ENCODE measurements at places on chromosomes 7 and 10. TPM values are rescaled to one million over a fixed set of nuclear protein-coding genes. Genes with fewer than 3 reads are reported as not detected.
A peak's percentile ranks its signal among the peaks of the same experiment; 100 is the strongest.

Gene BLNK
- not detected for total RNA-seq

Gene HTRA1
- total RNA-seq, result 1,485 TPM

Gene TMEM270
- total RNA-seq, result not detected

Gene PRKAR2B
- 0.87 TPM for total RNA-seq

Gene WDFY4
- total RNA-seq, result not detected

Gene MYPN
- total RNA-seq, result 0.10 TPM

Gene CALHM1
- total RNA-seq, result not detected

Gene FAM131B
- total RNA-seq, result 4.0 TPM

Gene CD36
- total RNA-seq, result 0.39 TPM

DNA sequence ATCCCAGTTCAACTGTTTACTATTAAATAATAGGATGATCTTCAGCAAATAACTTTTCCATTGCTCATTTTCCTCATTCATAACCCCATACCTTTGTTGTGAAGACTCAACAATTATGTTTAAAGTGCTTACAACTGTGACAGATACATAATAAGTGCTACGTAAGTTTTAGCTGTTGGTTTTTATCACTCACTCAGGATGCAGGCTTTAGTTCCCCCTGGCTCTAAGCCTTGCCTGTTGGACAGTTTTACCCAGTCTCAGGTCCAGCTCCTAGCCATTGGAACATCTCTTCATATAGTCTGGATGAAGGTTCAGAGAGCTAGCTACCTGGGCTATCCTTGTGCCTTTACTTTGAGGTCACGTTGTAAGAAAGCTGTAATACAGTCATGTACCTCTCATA lies 353.2 kb downstream of the CRPPA start:
- no peaks in the 10 kb centered on the region for H3K27me3 ChIP-seq
- H3K36me3 ChIP-seq, result no peaks in the 10 kb centered on the region
- no peak for DNase-seq
- H3K27ac ChIP-seq, result no peak overlapping the region

DNA sequence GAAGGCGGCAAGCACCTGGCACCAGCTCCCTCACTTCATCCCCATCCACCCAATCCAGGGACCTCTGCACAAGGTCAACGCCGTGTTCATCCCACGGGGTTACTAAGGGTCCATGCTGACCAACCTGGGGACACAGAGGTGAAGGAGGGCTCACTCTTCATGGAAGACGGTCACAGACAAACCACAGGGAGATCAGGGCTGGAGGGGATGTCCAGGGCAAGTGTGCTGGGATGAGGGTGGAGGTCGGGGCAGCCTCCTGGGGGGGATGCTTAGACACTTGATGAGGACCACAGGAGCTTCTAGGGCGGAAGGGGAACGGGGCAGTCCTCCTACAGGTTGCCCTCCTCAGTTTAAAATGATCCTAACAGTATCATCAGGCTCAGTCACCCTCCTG lies 46.7 kb downstream of the FAM53B start:
- peaks cover 17% of the 10 kb centered on the region for H3K36me3 ChIP-seq
- H3K4me3 ChIP-seq, result no peak overlapping the region
- peaks cover 22% of the 10 kb centered on the region for H3K4me1 ChIP-seq
- DNase-seq, result no peak

DNA sequence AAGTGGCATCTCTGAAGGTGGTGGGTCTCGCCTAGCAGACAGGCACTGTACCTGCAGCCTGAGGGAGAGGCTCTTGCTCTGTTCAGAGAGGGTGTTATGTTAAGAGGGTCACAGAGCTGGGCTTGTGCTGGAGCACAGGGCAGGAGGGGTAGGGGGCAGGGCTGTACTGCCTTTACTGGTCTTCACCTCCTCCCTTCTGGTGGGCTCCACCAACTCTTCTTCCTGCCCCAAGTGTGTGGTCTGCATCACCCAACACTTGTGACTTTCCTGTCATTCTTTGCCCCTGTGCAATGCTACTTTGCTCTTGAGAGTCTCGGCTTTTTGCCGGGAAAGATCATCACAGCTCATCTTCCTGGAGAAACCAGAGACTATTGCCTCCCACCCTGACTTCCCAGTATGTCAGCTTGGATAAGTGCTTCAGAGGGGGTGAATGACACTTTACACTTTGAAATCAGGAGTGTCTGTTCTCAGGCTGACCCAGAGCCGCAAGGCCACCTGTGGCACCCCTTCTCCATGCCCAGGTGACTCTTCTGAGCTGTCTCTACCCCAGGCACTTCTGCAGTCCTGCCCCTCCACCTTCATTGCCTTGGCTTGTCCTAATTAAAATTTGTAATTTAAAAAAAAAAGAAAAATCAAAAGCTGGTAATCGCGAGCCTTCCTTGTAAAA lies 38.4 kb upstream of the IKZF1 start:
- H3K4me3 ChIP-seq, result no peak overlapping the region
- no peaks in the 10 kb centered on the region for H3K36me3 ChIP-seq
- H3K27ac ChIP-seq, result no peak overlapping the region
- H3K4me1 ChIP-seq, result no peaks in the 10 kb centered on the region

- no peak overlapping the region for H3K4me3 ChIP-seq
- peaks cover 2% of the 10 kb centered on the region for H3K27me3 ChIP-seq
- no peaks in the 10 kb centered on the region for H3K36me3 ChIP-seq
- H3K4me1 ChIP-seq, result no peaks in the 10 kb centered on the region
Observed at GRCh38 chr10:47098964-47099363, 187.7 kb downstream of the PTPN20 start.

DNA sequence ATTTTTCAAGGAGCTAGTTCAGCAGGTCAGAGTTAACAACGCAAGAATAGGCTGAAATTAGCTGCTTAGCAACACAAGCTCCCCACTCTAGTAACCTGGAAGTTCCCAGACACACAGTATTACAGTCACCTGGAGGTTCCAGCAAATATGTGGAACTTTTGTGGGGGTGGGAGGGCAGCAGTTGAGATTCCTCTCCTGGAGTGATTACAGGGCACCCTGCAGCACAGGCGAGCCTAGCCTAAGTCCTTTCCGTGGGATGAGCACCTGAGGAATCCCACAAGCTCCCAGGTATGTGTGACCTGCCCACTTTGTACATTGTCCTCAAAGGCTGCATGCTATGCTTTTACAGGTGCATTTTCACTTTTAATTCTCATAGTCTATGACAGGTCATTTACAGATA lies 13.6 kb downstream of the TPK1 start:
- peaks cover 45% of the 10 kb centered on the region for H3K4me1 ChIP-seq
- no peaks in the 10 kb centered on the region for H3K27me3 ChIP-seq
- no peak for DNase-seq
- H3K27ac ChIP-seq, result no peak overlapping the region
- H3K36me3 ChIP-seq, result no peaks in the 10 kb centered on the region

- H3K4me3 ChIP-seq, result no peak overlapping the region
- no peaks in the 10 kb centered on the region for H3K4me1 ChIP-seq
Observed at GRCh38 chr7:949021-949934, 5.2 kb downstream of the ADAP1 start.

DNA sequence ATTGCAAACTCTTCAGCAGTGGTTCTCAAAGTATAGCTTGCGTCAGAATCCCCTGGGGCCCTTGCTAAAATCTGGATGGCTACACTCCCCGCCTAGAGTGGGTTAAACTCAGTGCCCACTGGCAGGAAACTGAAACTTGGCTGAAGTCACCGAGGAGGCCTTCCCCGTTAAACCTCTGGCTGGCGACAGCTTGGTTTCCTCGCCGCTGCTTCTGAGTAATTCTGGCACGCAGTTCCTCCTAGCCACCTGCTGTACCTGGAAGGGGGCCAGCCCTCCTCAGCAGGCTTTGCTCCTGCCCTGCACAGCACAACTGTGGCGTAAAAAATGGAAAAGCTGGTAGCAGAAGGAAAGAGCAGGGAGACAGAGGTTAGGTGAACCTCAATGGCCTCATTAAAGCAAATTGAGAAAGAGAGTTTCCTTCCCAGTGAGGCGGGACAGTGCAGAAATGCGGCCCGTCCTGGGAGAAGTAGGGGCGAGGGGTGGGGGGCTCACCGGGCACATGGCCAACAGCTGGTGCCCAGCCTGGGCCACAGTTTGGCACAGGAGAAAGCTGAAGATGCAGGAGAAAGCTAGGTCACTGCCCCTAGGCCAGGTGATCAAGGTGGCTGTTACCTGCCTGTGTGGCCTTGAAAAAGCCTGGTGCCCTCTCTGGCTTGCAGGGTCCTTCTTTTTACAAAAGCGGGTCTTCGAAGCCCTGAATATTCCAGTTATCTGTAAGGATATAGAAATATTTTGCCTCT lies 46.6 kb downstream of the ALOX5 start:
- H3K36me3 ChIP-seq, result no peaks in the 10 kb centered on the region
- peaks cover 18% of the 10 kb centered on the region for H3K4me1 ChIP-seq
- no peak for DNase-seq
- H3K27ac ChIP-seq, result no peak overlapping the region
- H3K4me3 ChIP-seq, result peak overlapping the region; percentile 16
- H3K27me3 ChIP-seq, result peaks cover 10% of the 10 kb centered on the region

DNA sequence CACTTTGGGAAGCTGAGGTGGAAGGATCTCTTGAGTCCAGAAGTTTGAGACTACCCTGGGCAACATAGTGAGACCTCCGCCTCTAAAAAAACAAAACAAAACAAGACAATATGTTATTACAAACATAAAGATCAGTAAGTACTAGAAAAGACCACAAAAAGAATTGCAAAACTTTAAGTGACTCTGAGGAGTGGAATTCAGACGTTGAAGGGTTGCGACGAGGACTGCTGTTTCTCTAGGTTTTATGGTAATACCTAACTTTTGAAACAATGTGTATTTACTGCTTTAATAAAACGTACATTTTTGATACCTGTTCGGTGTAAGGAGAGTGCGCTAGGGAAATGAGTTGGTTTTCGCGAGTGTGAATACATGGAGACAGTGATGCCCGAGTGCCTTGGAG lies 250.4 kb downstream of the GATA3 start:
- no peaks in the 10 kb centered on the region for H3K4me1 ChIP-seq
- no peaks in the 10 kb centered on the region for H3K27me3 ChIP-seq
- no peak overlapping the region for H3K27ac ChIP-seq
- DNase-seq, result no peak
- no peak overlapping the region for H3K4me3 ChIP-seq
- H3K36me3 ChIP-seq, result no peaks in the 10 kb centered on the region

DNA sequence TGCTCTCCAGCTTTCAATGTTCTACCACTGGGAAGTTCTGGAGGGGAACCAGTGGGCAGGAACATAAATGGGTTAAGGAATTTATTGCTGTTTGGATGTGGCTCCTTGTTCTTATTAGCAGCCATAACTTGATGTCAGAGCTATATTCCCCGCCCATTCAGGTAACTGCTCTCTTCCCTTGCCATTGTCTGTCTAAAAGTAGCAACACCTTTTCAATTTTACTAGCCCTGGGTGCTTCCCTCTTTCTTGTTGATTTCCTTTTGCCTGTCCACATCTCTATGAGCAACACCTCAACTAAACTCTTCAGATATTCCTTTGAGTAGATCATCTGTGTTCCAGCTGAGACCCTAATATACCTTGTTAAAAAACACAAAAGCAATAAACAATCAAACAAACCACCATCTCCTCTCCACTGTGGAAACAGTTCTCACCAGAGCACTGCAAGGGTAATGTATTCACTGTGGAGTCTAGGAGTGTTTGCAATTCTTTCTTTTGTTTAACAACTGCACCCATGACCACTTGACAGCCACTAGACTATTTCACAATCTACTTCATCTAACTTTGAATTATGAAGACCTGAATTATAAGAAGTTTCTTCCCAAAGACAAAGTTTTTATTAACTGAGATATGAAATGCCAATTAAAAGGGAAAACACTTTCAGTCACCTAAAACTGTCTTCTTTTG lies 436.7 kb downstream of the IPMK start:
- DNase-seq, result no peak
- no peaks in the 10 kb centered on the region for H3K36me3 ChIP-seq
- H3K4me3 ChIP-seq, result no peak overlapping the region
- H3K27me3 ChIP-seq, result peaks cover 11% of the 10 kb centered on the region

GRCh38 chr7:11858622-11859302 lies 26.8 kb upstream of the THSD7A start:
- no peaks in the 10 kb centered on the region for H3K36me3 ChIP-seq
- no peak overlapping the region for H3K27ac ChIP-seq
- no peak for DNase-seq
- H3K4me1 ChIP-seq, result no peaks in the 10 kb centered on the region
- no peak overlapping the region for H3K4me3 ChIP-seq

- DNase-seq, result no peak
- H3K4me3 ChIP-seq, result no peak overlapping the region
- H3K27me3 ChIP-seq, result peaks cover 40% of the 10 kb centered on the region
- H3K27ac ChIP-seq, result no peak overlapping the region
- peaks cover 8% of the 10 kb centered on the region for H3K36me3 ChIP-seq
Observed at GRCh38 chr7:382043-382400, 92.1 kb downstream of the FOXL3 start.

DNA sequence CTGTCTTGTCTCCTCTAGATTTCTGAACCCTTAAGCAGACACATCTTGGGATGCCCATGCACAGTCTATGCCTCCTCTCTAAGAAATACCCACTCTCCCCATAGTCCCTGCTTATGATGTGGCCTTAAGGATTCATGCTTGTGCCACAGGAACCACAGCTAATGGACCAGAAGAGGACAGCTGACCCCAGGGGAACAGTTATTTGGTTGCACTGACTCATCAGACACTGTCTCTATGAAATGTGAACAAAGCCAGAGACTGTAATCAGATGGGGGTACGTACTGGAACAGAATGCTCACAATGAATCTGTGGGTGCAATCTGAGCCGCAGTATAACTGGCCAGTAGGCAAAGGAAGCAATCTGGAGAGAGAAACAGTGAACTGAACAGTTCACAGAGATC lies 121.9 kb downstream of the USP6NL start:
- DNase-seq, result no peak
- no peak overlapping the region for H3K4me3 ChIP-seq
- no peaks in the 10 kb centered on the region for H3K4me1 ChIP-seq
- no peaks in the 10 kb centered on the region for H3K27me3 ChIP-seq
- peaks cover 21% of the 10 kb centered on the region for H3K36me3 ChIP-seq
- no peak overlapping the region for H3K27ac ChIP-seq

GRCh38 chr10:119481781-119482426 lies 60.6 kb downstream of the RGS10 start:
- no peaks in the 10 kb centered on the region for H3K36me3 ChIP-seq
- no peak overlapping the region for H3K27ac ChIP-seq
- H3K27me3 ChIP-seq, result peaks cover 29% of the 10 kb centered on the region
- peaks cover 6% of the 10 kb centered on the region for H3K4me1 ChIP-seq

DNA sequence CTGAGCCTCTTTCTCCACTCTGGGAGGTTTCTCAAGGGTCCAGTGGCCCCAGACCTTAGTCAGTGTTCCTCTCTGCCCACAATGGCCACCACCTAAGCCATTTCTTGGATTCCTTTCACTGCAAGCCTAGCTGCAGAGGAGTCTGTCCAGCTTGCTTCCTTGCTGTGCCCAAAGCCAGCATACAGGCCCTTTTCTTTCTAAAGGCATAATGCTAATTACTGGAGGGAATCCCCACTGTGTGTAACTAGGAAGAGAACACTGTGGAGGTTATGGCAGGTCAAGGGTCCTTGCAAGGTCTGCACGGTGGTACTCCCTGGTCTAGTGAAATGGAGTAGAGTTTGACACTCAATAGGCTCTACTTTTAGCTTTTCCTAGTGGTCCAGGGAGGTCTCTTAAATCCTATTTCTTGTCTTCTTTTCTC lies 70.4 kb upstream of the CC2D2B start:
- H3K4me3 ChIP-seq, result no peak overlapping the region
- H3K4me1 ChIP-seq, result peaks cover 6% of the 10 kb centered on the region
- no peak overlapping the region for H3K27ac ChIP-seq
- H3K27me3 ChIP-seq, result no peaks in the 10 kb centered on the region
- no peak for DNase-seq
- H3K36me3 ChIP-seq, result no peaks in the 10 kb centered on the region
